ENCODE measurements at places on chromosomes 5 and 9.

DNA sequence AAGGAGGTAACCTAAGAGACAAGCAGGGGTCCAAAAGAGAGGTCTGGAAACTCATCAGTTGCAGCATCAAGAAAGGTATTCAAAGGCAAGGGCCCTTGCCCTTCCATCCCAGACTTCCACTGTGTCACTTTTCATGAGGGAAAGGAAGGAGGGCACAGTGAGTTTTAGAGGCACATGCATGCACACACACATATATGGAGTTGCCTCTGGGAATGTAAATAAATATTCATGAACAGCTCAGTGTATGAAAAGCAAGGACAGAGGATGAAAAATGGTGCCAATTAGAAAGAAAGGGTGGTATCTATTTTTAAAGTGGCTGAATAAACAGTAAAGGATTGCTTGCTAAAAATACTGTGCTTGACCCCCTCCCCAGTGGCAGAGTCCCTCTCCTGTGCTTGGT lies 105.3 kb upstream of the LRRTM2 start:
- DNase-seq: no peak

DNA sequence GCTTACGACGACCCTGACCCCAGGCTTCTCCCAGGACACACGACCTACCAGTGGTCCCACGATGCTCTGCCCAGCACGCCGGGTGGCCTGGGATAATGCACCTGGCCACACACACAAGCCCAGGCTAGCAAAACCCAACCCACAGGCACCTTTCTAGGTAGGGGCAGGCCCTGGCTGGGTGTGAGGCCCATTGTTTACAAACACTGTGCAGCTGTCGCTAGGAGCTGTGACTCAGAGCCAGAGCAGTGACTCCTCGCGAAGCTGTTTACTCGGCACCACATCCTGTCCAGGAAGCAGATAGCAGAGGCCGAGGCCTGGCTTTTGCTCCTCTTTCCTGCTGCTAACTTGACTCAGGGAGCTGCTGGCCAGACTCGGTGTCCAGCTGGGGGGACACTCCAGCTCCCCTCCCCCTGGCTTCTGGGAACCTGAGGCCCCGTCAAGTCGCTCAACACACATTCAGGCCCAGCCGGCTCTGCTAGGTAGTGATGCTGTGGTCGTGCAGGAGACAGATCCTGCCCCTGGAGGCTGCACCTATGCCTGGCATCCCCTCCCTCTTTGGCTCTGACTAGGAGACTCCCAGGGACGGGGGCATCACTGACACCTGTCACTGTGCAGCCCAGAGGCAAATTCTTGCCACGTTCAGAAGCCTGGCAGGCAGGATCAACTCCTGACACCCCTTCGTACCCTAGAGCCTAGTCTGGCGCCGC lies 12.8 kb upstream of the RALGDS start:
- DNase-seq: peak; percentile 94

GRCh38 chr9:133971981-133972941 lies 19.9 kb downstream of the VAV2 start:
- no peak for DNase-seq

DNA sequence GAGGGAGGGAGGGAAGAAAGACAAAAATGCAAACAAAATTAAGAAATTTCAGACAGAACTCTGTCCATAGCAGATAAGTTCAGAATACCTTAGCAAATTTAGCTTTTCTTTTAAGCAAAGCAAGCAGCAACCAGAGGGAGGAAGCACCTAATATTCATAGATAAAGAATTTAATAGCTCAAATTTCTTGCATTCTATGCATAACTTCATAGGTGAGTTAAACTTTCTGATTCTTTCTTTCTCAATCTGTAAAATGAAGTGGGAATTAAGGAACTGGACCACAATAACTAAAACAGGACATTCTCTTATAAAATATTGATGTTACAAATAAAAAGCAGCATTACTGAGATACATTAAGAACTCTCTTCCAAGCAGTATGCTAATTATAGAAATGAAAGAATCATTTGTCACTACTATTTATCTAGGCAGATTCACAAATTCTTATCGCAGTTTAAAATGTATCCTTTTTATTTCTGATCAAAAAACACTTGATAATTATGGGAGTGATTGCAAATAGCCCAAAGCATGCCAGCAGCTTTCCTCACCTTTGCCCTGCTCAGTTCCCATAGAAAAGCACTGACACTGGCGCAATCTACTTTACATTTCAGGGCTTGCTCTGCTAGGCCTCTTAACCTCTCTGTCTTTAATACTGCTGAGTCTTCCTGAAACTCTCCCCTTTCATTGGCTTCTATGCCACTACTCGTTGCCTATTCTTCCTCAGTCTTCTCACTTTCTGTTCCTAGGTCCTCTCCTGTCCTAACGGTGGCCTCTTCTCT lies 341.8 kb downstream of the PIK3R1 start:
- peak; percentile 45 for DNase-seq

DNA sequence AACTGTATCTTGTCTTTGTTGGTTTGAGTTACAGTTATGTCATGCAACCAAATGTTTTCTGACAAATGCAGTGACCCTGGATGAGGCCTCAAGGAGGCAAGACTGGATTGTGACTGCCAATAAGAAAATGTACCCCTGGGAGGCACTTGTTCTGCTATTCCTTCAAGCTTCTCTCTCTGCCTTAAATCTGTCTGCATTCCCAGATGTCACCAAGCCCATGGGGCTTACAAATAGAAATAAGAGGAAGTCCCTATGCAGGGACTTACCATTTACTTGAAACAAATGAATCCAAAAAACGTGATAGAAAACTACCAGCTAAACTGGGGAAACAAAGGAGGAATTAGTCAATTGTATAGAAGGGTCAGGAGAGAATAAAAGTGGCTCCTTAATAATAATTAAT lies 8.2 kb upstream of the PARP8 start:
- DNase-seq: no peak

- DNase-seq: no peak
Observed at GRCh38 chr5:22249209-22249729, 603.9 kb downstream of the CDH12 start.

DNA sequence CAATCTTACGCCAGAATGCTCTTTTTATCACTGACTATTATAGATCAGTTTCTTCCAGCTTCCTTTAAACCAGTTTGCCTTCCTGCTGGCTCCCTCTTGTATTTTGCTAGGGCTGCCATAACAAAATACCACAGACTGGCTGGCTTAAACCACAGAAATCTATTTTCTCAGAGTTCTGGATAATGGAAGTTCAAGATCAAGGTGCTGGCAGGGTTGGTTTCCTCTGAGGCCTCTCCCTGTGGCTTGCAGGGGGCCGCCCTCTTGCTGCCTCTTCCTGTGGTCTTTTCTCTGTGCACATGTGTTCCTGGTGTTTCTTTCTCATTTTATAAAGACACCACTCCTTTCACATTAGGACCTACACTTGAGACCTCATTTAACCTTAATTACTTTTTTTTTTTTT lies 6.8 kb upstream of the FXN start:
- no peak for DNase-seq

GRCh38 chr9:133950192-133950591 lies 41.9 kb downstream of the VAV2 start:
- DNase-seq: no peak

GRCh38 chr9:37978983-37979382 lies 75.1 kb upstream of the SLC25A51 start:
- DNase-seq: no peak

DNA sequence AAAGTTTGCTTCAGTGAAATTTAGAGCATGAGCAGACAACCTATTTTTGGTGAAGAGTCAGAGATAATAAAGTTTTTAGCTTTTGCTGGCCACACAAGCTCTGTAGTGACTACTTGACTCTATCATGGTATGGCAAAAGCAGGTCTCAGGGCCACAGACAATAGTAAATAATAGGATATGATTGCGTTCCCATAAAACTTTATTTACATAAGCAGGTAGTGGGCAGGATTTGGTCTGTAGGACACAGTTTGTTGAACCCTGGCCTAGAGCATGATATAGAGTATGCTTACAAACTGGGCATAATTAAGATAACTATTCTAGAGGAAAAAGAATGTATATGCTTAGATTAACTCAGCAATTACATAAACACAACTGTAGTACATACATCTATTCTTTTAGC lies 30.1 kb downstream of the ITGA1 start:
- no peak for DNase-seq

- peak; percentile 87 for DNase-seq
Observed at GRCh38 chr5:52787600-52788504, at the start of the genes ITGA1 and PELO. Gene ITGA1, plus strand, starts transcription at chr5:52787916. Its CDS starts 438 bp downstream, at chr5:52788354. Gene PELO, plus strand, starts transcription at chr5:52787916. Its CDS starts 12,479 bp downstream, at chr5:52800395.

- DNase-seq: peak; percentile 4
Observed at GRCh38 chr5:87829217-87829551, 416.5 kb upstream of the CCNH start.

DNA sequence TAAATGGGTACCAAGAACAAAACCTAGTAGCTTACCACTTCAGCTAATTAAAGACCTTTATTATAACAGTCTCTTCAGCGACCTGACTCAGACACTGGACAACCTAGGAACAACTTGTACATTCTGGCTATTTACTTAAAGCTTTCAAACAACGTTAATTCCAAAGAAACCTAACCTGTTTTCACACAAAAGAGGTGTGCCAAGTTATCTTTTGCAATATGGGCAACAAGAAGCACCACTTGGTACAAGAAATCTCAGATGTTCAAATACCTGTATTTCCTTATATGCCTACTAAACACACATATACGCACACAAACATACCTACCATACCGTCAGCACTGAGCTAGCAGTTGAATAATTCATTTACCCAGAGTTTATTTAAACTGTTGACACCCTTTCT lies 23.0 kb downstream of the RNF145 start:
- DNase-seq: no peak

GRCh38 chr5:143148771-143149170 lies 254.7 kb downstream of the NR3C1 start:
- no peak for DNase-seq

- no peak for DNase-seq
Observed at GRCh38 chr5:160007514-160007913, 1.4 kb upstream of the TTC1 start.

All from fibroblast of skin of back (primary cell).